ENCODE measurements at places on chromosomes 1 and 21. TPM values are rescaled to one million over a fixed set of nuclear protein-coding genes. Genes with fewer than 3 reads are reported as not detected.

ZNF683 gene
- 2.4 TPM for total RNA-seq

PADI1 gene
- not detected for total RNA-seq

ARHGEF19 gene
- total RNA-seq = 7.8 TPM

ADCY10 gene
- 0.09 TPM for total RNA-seq

GGPS1 gene
- total RNA-seq = 29.0 TPM

C1orf226 gene
- 0.04 TPM for total RNA-seq

PEX11B gene
- 43.1 TPM for total RNA-seq

OR2L13 gene
- not detected for total RNA-seq

FNDC10 gene
- 3.1 TPM for total RNA-seq

MACO1 gene
- 15.6 TPM for total RNA-seq

MAPKAPK2 gene
- 79.1 TPM for total RNA-seq

SNX27 gene
- total RNA-seq = 32.1 TPM

KCNE2 gene
- not detected for total RNA-seq

CD2 gene
- 353 TPM for total RNA-seq

TSEN15 gene
- 44.4 TPM for total RNA-seq

LRRC71 gene
- not detected for total RNA-seq

OR10Z1 gene
- not detected for total RNA-seq

AZIN2 gene
- 2.1 TPM for total RNA-seq

NME7 gene
- total RNA-seq = 21.7 TPM

SLC9C2 gene
- not detected for total RNA-seq

GBP4 gene
- 24.2 TPM for total RNA-seq

PAPPA2 gene
- total RNA-seq = 0.55 TPM

DCST2 gene
- total RNA-seq = 0.16 TPM

RNF187 gene
- 128 TPM for total RNA-seq

ZNF648 gene
- total RNA-seq = not detected

TTC34 gene
- 1.1 TPM for total RNA-seq

CLEC20A gene
- not detected for total RNA-seq

CCDC181 gene
- total RNA-seq = 0.24 TPM

FYB2 gene
- not detected for total RNA-seq

NBPF8 gene
- 14.4 TPM for total RNA-seq

PTBP2 gene
- total RNA-seq = 9.4 TPM

ECM1 gene
- 1.3 TPM for total RNA-seq

DTL gene
- total RNA-seq = 86.9 TPM

CD48 gene
- 224 TPM for total RNA-seq

SPATA21 gene
- not detected for total RNA-seq

HTR6 gene
- total RNA-seq = not detected

SH2D5 gene
- total RNA-seq = 0.13 TPM

COL24A1 gene
- total RNA-seq = not detected

BACE2 gene
- 0.44 TPM for total RNA-seq

Measured in CD8-positive, alpha-beta memory T cell (primary cell).